Stimulated activated CD4-positive, alpha-beta T cell treated with anti-CD3 and anti-CD28 coated beads, Interleukin-1b, Interleukin-23, amount 100 ng/mL, for 4 hours (primary cell): ENCODE measurements at places on chromosomes 12 and 14.

DNA sequence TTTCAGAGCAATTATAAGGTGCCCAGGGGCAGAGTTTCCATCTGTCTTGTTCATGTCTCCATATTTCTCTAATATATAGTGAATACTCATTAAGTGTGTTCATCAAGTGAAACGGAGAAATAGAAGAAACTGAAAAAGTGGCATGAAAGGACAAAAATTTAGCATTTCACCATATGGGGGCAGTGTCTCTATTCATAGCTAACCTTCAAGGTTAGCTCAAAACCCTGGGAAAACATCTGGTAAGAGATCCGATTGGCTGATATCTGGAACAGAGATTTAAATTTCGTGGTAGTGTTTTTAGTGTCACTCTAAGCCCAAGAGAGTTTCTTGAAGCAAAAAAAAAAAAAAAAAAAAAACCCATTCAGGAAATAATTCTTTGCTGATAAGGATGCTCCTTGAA lies 367.5 kb downstream of the DAD1 start:
- no peak for DNase-seq

DNA sequence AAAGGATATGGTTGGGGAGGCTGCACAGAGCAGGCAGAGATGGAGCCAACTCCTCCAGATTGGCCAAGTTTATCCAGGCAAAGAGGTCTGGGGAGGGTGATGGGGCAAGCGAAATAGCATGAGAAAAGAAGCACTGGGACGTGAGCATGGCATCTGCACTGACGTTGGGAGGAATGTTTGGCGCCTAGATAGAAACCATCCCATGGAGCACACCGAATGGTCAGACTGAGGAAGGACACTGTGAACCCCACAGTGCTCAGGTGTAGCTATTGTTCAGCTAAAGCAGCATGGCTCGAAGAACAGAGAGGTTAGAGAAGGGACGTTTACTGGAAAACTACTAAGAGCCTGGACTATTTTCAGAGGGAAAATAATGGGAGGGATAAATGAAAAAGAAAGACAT lies 387.1 kb downstream of the EMP1 start:
- DNase-seq, result no peak

DNA sequence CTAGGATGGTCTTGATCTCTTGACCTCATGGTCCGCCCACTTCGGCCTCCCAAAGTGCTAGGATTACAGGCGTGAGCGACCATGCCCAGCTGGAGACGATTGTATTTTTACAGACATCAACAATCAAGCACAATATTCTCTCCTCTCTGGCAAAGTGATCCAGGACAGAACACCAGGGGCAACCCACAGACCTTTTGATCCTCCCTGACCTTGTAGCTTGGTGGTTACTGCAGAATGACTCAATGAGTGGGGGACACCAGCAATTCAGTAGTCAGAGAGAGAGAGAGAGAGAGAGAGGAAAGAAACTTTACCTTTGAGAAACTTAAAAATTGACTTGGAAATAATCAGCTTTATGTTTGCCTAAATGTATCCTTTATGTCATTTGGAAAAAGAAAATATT lies 51.2 kb downstream of the DRAM1 start:
- DNase-seq, result no peak

- DNase-seq, result no peak
These were observed 679.2 kb downstream of the RPL10L start for GRCh38 chr14:45972416-45972815.

DNA sequence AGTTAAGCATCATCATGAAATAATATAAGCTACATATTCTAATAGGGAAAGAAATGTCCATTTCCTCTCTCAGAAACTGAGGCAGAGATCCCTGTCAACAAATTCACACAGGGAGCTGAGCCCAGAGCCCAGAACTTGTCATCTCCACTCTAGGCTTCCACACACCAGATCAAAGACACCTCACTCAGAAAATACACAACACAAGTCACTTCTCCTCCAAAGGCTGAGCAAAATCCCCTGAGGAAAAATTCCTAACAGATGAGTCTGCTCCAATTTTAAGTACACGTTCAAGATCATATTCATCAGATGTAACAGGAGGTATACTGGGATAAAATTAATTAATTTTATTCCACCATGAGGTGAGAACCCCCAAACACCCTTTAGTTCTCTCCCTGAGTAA lies 227.3 kb downstream of the DPF3 start:
- no peak for DNase-seq

- DNase-seq, result no peak
These were observed 66.2 kb downstream of the PTGER2 start for GRCh38 chr14:52380294-52380693.

- no peak for DNase-seq
These were observed 54.3 kb downstream of the MAP3K9 start for GRCh38 chr14:70754991-70755390.

GRCh38 chr12:84128117-84128991 lies 784.2 kb downstream of the SLC6A15 start:
- DNase-seq, result no peak

GRCh38 chr14:86938320-86938719 lies 1054.7 kb downstream of the GALC start:
- no peak for DNase-seq
